HuH-7 (cell line): ENCODE measurements at places on chromosomes 1 and 21.
A peak's percentile ranks its signal among the peaks of the same experiment; 100 is the strongest.

GRCh38 chr1:220954321-220955075, 75.3 kb downstream of the HLX start:
- no peak for DNase-seq

DNA sequence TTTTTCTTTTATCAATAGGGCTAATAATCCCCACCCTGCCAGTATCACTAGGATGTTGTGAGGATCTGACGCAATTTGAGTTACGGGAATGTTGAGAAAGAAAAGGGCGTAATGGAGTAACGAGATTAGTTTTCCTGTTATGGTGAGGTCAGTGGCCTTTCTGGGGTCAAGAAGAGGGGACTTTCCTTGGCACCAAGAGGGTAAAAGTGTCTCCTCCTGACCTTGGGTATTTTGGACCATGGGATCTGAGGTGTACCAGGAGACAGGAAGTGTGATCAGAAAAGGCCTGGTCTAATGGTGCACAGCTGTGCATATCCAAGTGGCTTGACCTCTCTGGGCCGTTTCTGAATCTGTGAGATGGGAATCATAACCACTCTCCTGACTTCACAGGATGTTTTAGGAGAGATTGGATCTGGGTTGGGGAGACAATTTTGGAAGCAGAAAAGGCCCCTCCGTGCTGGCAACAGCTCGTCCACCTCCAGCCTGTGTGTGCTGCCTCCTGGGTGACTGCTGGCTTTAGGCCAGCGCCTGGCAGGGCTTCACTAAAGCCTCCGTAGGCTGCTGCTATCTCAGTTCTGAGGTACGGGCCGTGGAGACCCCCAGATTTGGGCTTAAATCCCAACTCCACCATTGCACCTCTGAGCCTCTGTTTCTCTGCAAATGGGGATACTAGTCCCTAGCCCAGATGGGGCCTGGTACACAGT, 37.1 kb downstream of the ALPL start:
- DNase-seq: no peak

- DNase-seq: no peak
Measured at GRCh38 chr21:44569861-44570517, 3.5 kb upstream of the KRTAP10-4 start.

GRCh38 chr1:227038401-227038800, 98.3 kb downstream of the COQ8A start:
- DNase-seq: no peak

GRCh38 chr1:208209286-208209685, 34.9 kb downstream of the PLXNA2 start:
- no peak for DNase-seq

- DNase-seq: no peak
Measured at GRCh38 chr1:150661156-150661555, 31.7 kb upstream of the ENSA start.

- DNase-seq: no peak
Measured at GRCh38 chr21:23401278-23401677, 2206.0 kb downstream of the MRPL39 start.

GRCh38 chr1:30598571-30599114, 124.7 kb downstream of the MATN1 start:
- DNase-seq: no peak

DNA sequence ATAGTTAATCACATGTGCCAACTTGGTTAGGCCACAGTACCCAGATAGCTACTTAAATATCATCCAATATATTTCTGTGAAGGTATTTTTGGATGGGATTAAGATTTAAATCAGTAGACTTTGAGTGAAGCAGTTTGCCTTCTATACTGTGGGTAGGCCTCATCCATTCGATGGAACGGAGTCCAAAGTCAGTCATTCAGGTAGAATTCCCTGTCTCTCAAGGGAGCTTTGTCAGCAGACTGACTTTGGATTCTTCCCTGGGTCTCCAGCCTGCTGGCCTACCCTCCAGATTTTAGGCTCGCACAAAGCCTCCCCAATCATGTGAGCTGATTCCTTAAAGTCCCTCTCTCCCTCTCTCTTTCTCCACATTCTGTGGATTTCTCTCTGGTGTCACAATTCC, 145.1 kb upstream of the MAGI3 start:
- DNase-seq: no peak

DNA sequence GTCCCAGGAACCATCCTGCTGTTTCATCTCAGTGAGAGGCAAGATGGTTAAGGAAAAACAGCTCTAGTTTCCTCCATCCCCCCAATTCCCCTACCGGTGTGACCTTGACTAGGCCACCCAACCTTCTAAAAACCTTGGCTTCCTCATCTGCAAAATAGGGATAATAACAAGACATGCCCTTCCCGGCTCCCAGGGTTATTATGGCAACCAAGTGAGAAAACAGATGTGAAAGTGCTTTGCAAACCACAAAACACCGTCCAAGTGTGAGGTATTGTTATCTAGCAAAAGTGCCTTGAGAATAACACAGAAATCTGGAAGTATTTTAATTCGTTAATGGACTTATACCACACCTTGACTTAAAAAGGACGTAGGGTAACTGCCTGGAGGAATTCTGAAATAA, 62.7 kb downstream of the ITPKB start:
- DNase-seq: no peak

- no peak for DNase-seq
Measured at GRCh38 chr1:200215350-200215749, 187.8 kb downstream of the NR5A2 start.

GRCh38 chr1:156644146-156644545, 2.2 kb downstream of the BCAN start:
- DNase-seq: no peak

- DNase-seq: peak; percentile 91
Measured at GRCh38 chr1:9823943-9824701, at the start of gene CLSTN1. CLSTN1 (minus strand) TSS chr1:9823965; CDS start chr1:9823733, 232 bp downstream.

- DNase-seq: no peak
Measured at GRCh38 chr1:40122855-40123254, 25.8 kb upstream of the PPT1 start.

- no peak for DNase-seq
Measured at GRCh38 chr1:29779146-29779545, 542.8 kb downstream of the PTPRU start.

DNA sequence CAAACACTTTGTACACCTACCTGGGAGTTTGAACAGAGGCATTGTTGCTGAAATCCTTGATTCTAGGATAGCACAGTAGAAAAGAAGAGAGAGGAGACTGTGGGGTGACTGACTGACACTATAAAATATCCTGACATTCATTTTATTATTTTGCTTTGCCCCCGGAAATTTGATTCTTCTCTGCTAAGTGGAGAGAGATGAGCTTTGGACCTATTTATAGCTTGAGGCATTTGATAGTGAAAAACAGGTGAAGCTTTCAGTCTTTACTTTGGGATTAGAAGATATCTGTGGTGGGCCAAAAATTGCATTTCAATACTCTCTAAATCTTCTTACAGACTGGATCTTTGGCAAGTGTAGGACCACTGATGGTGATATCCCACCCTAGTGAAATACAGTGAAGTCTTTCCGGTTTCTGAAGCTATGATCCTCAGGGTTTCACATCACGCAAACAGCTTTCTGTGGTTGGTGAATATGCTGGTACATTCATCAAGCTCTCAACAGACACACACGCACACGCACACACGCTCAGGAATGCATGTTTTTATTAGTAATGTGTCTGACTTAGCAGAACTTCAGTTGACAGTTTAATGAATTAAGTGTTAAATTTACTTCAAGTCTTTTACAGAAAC, at the start of gene AMPD1:
TSS of gene AMPD1 (minus strand) at position 117 of the 629 bp plus-strand sequence. CDS start at position 42, 75 bp downstream.
- no peak for DNase-seq

DNA sequence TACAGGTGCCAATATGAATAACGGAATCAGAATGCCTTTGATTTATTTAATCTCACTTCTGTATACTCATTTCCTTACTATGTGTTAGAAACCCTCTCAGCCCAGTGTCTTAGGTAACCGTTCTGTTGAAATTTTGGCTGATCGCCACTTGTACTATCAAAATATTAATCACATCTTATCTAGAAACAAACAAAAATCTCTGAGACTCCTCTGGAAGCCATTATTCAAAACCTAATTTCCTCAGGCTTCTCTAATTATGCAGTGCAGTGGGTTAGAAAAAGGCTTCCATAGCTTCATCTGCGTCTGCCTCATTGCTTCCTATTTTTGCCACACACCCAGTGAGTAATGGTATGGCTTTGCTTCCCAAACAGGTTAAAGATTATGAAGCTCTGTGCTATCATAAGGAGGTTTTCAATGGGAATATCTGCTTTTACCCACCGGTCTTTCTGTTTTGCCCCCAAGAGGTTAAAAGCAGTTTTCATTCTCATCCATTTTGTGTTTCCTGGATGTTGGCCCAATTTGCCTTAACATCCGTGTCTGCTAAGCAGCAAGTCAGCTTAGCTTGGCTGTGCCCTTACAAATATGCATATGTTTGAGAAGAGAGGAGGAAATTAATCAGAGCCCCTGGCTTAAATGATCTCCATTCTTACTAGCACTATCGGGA, 129.6 kb downstream of the RYR2 start:
- DNase-seq: no peak

- DNase-seq: no peak
Measured at GRCh38 chr1:38123356-38124135, 77.0 kb upstream of the POU3F1 start.

GRCh38 chr1:159915571-159916241, 9.6 kb downstream of the TAGLN2 start:
- no peak for DNase-seq

- DNase-seq: no peak
Measured at GRCh38 chr1:201468844-201469644, at the start of gene PHLDA3. PHLDA3 (minus strand) TSS chr1:201469188; CDS start chr1:201468786, 402 bp downstream.

GRCh38 chr1:182085726-182086125, 24.2 kb upstream of the ZNF648 start:
- DNase-seq: no peak

- DNase-seq: no peak
Measured at GRCh38 chr1:234595899-234596298, 14.1 kb downstream of the IRF2BP2 start.

GRCh38 chr1:158180741-158181576, at the start of gene CD1D:
CD1D (plus strand) TSS chr1:158180895; CDS start chr1:158181102, 207 bp downstream.
- DNase-seq: no peak

DNA sequence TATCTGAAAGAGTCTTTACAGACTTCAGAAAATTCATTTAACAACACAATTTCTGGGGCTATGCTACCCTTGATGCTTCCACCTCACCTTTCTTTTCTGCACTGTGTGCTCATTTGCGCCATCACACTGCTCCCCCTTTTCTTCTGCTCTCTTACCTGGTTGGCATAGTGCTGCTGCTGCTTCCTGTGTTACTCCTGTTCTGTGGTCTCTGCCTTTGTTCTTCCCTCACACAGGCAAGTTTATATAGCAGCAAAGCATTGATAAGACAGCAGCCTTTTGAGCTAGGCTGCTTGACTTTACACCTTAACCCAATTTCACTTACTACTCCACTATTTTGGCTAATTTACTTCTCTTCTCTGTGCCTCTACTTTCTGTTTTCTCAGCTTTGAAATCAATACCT, 18.3 kb downstream of the SGIP1 start:
- no peak for DNase-seq

GRCh38 chr1:234913278-234913649, 215.4 kb downstream of the TOMM20 start:
- no peak for DNase-seq

GRCh38 chr1:99852648-99853047, 2.5 kb downstream of the AGL start:
- no peak for DNase-seq

- DNase-seq: no peak
Measured at GRCh38 chr1:41101076-41101475, 79.6 kb upstream of the SLFNL1 start.

- no peak for DNase-seq
Measured at GRCh38 chr1:143553627-143554026, 418.2 kb downstream of the FAM72C start.

DNA sequence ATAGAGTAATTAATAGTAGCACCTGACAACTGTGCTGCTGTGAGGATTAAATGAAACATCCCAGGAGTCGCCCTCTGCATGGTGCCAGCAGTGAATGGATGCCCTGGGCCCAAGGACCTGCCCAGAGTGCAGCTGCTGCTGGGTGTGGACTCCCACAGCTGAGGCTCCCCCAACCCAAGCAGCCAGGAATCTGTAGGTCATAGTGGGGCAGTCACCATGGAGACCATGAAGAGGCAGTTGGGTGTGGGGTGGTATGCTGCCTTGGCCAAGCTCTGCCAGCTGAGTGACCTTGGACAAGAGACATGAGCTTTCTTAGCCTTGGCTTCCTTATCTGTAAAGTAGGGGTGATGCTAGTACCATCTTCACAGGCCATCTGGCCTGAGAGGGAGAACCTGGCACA, 9.4 kb downstream of the OLIG2 start:
- no peak for DNase-seq

DNA sequence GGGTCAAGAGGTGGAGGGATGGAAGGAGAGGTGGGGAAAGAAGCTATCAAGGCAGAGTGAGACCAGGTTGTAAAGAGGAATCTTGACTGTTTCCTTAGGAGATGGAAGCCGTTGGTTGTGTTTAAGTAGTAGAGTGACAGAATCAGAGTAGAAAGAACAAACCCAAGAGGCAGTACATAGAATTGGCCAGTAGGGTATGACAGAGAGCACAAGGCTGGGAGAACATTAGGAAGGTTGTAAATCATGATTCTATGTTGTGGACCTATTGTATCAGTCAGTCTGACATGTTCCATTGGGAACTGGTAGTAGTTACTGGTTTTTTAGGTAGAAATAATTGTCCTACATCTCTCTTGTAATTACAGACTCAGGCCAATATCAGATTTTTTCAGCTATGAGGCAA, 486.9 kb upstream of the USP24 start:
- peak; percentile 41 for DNase-seq

DNA sequence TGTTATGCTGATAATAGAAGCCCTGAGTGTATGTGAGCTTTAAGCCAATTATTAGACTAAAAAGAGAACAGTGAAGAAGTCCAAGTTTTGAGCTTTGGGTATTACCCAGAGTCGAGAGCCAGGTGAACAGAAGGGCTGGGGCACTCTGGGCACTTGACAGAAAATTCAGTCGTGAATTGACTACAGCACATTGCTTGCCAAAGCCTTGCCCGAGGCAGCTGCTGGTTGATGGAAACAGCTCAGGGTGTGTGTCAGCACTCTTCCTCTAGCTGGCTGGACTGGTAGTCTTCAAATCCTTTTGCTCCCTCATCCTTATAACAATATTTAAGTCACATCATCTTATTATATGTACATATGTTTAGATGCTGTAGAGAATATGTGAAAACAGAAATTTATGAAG, 21.3 kb downstream of the PDE4B start:
- DNase-seq: no peak

- DNase-seq: no peak
Measured at GRCh38 chr1:183443466-183443865, 25.3 kb upstream of the NMNAT2 start.

- DNase-seq: no peak
Measured at GRCh38 chr1:193259636-193260035, 73.2 kb upstream of the B3GALT2 start.
